ENCODE measurements at places on chromosomes 3 and 15.

DNA sequence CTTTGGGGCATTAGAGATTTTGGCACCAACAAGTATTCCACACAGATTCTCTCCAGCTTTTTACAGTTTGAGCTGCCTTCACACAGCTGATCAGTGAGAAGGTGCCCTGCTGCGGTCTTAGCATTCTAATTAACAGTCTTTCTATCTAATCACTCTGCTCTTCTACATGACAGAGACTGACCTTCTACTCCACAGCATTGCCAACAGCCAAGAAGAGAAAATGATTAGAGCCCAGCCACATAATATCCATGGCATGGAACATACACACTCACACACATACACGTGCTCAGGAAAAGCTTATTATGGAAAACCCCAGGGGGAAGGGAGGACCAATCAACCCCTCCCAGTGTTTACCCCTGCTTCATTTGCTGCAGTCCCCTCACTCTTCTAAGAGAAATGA, 76.1 kb upstream of the PPP2R3A start:
- DNase-seq: no peak

DNA sequence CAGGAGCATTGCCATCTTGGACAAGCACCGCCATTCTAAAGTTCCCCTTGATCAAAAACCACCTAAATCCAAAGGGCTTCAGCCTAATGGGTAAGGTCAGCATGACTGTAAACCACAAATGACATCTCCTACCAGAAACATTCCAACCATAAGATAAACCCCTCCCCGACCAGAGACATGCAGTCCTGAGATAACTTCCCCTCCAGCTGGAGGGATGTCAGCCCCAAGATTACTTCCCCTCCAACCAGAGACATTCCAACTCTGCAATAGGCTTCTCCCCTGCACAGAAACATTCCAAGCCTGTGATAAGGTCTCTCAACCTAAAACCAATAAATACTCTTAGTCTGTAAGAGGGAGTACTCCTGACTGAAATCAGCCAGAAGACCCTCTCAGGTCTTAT, 62.7 kb upstream of the DNAJC19 start:
- DNase-seq: no peak

DNA sequence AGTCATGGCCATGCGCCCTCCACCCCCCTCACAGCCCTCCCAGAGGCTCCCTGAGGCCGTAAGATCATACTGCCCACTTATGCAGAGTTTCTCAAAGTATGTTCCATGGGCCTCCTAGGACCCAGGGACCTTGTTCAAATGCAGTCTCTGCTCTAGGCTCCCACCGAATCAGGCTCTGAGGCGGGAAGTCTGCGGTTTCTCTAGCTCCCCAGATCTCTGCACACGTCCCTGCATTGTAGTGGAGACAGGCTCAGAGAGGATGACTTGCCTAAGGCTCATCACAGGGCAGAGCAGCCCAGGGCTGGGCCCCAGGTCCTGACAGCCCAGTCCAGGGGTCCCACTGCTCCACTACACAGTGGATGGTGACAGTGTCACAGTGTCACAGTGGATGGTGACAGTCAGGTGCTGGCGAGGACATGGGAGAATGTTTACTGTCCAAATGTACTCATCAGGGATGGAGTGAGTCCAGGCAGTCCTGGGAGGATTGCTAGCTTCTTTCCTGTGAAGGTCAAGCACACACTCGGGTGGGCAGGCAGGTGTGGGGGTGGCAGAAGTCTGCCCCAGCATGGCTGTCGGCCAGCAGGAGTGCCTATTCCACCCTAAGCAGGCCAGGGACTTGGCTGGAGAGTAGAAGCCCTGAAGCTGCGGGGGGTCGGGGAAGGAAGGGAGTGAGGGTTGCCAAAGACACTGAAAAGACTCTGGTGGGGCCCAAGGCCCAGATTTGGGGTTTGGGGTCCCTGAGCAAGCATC, 12.4 kb downstream of the ANKRD63 start:
- DNase-seq: no peak

GRCh38 chr3:154642145-154642544, 212.2 kb upstream of the GPR149 start:
- DNase-seq: no peak

GRCh38 chr3:30204126-30204525, 402.3 kb upstream of the TGFBR2 start:
- no peak for DNase-seq

DNA sequence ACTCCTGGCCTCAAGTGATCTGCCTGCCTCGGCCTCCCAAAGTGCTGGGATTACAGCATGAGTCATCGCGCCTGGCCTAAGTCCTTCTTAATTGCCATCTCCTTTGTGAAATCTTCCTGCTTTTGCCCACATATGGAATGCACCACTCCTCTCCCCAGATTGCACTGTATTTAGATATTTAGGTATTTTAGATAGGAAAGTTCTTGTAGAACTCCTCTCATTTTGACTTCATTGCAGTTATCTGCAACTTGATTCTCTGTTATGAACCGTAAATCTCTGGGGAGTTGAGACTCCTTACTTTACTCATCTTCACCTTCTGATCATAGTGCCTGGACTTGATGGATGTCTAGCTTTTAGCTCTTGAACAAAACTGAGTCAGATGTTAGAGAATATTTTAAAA, 150.7 kb downstream of the AKAP13 start:
- no peak for DNase-seq

DNA sequence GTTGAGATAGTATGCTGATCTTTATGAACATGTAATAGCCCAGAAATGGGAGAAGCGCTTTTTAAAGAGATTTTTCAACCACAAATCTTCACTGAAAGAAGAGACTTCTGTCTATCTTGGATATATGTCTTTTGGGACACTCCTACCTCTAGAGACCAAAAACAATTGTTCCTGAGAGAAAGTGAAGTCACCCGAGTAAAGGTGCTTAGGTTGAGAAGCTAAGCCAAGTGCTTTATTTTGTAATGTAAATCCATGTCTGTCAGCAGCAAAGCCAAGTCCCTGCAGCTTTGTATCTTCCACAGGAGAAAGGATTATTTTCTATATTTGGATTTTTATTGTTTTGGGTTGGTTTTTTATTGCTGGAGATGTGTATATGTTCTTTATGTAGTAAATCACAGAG, 32.1 kb upstream of the B3GALNT1 start:
- no peak for DNase-seq

GRCh38 chr15:64480891-64481290, 20.5 kb downstream of the ZNF609 start:
- no peak for DNase-seq

- DNase-seq: peak; percentile 23
Measured at GRCh38 chr3:34013818-34014570, 215.6 kb downstream of the PDCD6IP start.

DNA sequence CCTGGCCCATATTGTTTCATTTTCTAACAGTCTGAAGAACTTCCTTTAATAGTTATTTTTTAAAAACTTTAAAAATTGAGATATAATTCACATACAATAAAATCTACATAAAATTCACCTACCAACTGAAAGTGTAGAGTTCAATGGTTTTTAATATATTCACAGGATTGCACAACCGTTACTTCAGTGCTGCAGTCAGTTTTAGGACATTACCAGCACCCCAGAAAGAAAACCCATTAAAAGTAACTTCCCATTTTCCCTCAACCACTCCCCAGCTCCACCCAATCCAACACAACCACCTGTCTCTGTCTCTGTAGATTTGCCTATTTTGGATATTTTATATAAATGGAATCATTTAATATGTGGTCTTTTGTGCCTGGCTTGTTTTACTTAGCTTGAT, 29.6 kb downstream of the MGA start:
- no peak for DNase-seq

DNA sequence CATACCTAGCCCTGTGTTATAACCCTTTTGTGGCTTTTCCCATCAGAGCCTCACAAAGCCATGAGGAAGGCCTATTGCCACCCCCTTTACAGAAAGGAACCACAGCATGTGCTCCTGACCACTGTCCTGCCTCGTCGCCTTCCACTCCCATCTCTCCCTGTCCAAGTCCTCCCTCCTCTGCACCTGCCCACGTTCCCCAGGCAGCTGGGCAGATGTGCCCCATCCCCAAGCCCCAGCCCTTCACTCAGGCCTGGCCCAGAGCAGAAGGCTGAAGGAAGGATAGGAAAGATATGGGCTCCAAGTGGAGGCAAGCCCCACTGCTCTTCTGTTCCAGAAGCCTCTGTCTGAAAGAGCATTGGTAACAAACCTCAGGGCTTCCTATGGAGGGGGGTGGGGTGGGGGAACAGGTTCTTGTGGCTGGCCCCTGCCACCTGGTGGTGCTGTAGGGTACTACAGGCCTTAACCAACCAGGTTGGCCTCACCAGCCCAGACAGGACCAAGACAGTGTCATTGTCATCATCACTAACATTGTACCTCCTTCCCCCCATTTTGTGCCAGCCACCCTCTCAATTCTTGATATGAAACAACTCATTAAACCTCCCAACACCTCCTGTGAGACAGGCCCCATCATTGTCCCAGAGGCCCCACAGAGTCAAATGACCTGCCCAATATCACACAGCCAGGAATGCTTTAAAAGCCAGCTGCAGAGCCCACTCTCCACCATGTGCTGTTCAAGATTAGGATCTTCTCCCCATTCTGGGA, 10.0 kb downstream of the POC1A start:
- no peak for DNase-seq

DNA sequence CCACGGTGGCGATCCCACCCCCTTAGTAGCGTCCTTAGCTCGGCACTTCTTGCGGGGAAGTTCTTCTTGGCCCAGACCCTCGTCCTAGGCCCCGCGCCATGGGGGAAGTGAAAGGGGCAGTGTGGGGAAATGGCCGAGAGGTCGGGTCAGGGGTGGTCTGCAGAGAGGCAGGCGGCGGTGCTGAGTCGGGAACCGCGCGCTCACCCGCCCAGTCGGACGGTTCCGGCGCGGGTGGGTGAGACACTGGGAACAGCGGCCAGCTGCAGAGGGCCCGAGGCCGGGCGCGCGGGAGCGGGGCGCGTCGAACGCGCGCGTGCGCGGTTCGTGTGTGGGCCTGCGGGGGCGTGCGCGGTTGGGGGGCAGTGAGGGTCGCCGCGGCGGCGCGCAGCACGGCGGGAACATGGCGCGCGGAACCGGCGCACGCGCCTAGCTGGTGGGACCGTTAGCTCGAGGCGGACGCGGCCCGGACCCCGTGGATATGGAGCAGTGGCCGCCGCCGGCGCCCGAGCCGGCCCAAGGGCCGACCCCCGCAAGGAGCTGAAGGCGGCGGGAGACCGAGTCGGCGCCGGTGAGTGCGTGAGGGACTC, 246.9 kb downstream of the GOLGA6L6 start:
- no peak for DNase-seq

DNA sequence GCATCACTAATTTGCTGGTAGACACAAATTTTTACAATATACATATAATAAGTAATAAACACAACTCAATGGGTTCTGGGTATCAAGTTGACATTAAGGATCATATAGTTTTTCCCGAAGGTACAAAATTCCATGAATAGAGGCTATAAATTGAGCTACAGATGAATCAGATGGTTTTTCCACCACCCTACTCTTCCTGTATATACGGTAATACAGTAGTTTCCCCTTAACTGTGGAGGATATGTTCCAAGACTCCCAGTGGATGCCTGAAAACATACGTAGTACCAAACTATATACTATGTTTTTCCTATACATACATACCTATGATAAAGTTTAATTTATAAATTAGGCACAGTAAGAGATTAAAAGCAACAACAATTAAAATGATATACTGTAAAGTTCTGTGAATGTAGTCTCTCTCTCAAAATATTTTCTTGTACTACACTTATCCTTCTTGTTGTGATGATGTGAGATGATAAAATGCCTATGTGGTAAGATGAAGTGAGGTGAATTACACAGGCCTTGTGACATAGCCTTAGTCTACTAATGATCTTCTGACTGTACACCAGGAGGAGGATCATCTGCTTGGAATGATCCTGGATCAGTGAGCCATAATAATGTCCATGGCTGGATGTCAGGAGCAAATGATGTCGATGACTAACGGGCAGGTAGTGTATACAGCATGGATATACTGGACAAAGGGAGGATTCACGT, 116.7 kb downstream of the NR1I2 start:
- DNase-seq: no peak

GRCh38 chr3:61734749-61735686, 173.6 kb downstream of the PTPRG start:
- DNase-seq: no peak

GRCh38 chr15:57472861-57473260, 96.6 kb downstream of the CGNL1 start:
- no peak for DNase-seq

- no peak for DNase-seq
Measured at GRCh38 chr3:100603469-100603868, 5.9 kb upstream of the ADGRG7 start.

- peak; percentile 60 for DNase-seq
Measured at GRCh38 chr3:73622091-73622805, 2.5 kb downstream of the PDZRN3 start.

- DNase-seq: no peak
Measured at GRCh38 chr15:100189849-100190248, 151.9 kb downstream of the ADAMTS17 start.

DNA sequence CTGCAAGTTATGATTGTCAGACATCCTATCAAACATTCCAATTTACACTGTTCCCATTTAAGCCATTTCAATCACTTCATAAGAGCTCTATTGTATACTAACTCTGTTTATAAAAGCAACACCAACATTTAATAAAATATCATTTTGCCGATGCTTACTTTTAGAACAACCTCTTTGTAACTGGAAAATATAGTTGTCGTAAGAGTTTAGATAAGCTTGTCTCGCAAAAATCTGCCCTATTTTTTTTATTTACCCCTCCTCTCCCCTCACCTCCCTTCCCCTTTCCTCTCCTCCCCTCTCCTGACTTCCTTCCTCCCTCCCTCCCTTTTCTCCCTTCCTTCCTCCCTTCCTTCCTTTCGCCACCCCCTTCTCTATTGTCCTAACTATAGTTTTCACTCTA, 105.7 kb upstream of the PEX5L start:
- DNase-seq: no peak

- DNase-seq: no peak
Measured at GRCh38 chr3:13748276-13748879, 131.5 kb downstream of the WNT7A start.

- DNase-seq: no peak
Measured at GRCh38 chr3:56917361-56918110, 115.8 kb upstream of the ARHGEF3 start.

DNA sequence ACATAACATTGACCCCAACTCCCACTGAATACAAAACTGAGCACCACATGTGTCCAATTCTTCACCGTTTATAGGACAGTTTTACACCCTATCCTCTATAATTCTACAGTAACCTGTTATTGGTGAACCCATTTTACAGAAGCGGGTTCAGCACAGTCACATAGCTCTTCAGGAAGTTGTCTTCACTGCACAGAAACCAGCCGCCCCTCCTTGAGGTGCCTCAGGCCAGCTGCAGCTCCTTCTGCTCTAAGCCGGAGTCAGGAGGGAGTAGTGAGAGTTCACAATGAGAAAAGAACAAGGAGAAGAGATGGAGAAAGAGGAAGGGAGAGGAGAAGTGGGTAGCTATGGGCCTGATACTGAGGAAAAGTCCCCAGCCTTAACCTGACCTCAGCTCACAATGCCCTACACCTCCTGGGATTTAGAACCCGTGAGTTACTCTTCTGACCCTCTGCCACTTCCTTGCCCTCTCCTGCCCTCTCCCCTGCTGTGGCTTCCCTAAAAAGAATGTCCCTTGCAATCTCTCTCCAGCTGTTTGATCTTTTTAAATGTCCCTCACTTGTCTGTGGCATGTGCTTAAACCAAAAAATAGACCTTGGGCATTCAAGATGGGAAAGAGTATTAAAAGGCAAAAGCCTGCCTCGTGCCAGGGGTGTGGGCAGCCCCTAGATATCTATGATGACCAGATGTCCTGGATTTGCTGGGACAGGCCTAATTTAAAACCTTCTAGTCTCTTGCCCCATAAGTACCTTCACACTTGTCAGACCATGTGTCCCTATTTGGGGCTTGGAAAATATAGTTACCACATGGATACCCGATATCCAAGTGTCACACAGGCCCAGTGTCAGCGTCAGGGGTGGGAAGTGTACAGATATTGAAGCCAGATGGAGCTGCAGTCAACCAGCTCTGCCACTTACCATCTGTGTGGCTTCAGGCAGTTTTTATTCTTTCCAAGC, 71.3 kb upstream of the HES1 start:
- peak; percentile 87 for DNase-seq
